CD14-positive monocyte (primary cell): ENCODE measurements at places on chromosomes 3 and 15.

DNA sequence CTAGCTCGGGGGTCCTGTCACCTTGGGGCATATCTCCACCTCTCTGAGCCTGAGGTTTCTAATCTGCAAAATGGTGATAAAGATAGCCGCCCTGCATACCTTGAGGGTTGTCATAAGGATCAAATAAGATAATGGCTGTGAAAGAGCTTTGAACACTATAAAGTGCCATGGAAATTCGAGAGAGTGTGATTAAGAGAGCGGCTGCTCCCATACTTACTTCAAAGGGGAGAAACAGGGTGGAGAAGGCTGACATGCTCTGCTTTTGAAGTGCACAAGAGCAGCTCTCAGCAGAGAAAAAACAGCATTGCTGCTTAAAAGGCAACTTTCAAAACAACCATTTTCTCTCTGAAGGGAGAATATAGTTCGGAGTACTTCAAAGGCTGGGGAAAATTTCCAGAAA lies 529.2 kb downstream of the EPHB1 start:
- DNase-seq, result no peak

GRCh38 chr3:194687638-194688199 lies 2.0 kb downstream of the FAM43A start:
- DNase-seq, result peak; percentile 65

GRCh38 chr15:76979996-76980520 lies 14.9 kb upstream of the PSTPIP1 start:
- DNase-seq, result no peak

DNA sequence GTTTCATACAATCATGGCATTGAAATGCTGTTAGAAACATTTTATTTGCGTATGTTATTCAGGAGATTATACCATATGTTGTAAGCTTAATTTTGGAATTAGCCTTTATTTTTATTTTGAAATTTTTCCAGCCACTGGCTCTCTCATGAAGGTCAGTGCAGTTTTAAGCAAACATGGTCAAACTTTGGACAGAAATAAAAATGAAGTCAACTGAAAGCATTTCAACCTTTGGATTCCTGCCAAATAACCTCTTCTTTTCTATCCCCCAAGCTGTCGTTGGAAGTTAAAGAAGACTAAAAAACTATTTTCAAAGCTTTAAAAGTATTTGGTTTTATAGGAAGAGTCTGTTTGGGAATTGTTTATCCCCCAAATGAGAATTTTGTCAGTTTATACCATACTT lies 846.6 kb downstream of the MCTP2 start:
- no peak for DNase-seq

DNA sequence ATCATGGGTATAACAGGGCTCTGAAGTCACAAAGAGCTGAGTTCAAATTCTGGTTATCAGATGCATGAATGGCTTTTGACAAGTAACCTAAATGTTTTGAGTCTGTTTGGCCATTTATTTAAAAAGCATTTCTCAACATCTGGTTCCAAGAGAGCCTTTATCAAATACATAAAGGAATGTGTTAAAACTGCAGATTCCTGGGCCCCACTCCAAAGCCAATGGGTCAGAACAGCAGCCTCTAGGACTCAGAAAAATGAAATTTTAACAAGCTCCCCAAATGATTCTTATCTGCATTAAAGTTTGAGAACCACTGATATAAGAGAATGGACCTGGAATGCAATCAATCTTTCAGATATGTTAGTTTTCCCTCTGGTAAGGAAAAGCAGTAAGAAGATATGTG lies 3.4 kb downstream of the B4GALT4 start:
- DNase-seq, result no peak

- no peak for DNase-seq
Measured at GRCh38 chr3:83953417-83954089, 1005.2 kb upstream of the CADM2 start.

DNA sequence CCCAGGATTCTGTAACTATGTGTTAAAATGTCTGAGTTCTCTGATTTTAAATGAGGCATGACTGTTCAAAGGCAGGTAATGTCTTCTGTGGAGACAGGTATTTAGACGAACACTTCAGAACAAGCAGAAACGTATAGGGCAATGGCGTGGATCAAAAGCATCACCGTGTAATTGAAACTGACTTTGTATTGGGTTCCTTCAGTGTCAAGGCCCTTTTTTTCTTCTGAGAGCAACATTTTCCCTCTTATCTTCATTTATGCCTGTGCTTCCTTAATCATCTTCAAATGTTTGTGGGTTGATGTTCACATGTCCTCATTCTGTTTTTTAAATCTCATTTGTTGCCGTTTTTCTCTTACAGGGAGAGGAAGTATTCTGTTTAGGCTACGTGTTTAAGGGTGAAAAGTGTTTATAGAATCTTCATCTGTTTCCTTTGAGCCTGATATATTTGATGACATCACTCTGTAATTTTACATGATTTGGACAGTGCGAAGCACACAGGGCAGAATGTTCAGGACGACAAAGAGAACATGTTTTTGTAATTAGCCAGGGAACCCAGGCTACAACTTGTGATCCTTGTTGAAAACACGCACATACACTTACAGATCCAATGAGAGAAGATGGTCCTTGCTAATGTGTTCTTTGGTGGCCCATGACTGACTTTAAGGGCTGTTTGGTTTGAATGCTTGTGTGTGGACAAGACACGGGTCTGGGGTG lies 196.0 kb downstream of the LRTM1 start:
- DNase-seq, result no peak

- DNase-seq, result peak; percentile 26
Measured at GRCh38 chr15:28975766-28976179, 90.0 kb downstream of the APBA2 start.

- no peak for DNase-seq
Measured at GRCh38 chr15:95522533-95522932, 808.0 kb upstream of the NR2F2 start.

- no peak for DNase-seq
Measured at GRCh38 chr3:42052484-42053351, 38.4 kb upstream of the TRAK1 start.

DNA sequence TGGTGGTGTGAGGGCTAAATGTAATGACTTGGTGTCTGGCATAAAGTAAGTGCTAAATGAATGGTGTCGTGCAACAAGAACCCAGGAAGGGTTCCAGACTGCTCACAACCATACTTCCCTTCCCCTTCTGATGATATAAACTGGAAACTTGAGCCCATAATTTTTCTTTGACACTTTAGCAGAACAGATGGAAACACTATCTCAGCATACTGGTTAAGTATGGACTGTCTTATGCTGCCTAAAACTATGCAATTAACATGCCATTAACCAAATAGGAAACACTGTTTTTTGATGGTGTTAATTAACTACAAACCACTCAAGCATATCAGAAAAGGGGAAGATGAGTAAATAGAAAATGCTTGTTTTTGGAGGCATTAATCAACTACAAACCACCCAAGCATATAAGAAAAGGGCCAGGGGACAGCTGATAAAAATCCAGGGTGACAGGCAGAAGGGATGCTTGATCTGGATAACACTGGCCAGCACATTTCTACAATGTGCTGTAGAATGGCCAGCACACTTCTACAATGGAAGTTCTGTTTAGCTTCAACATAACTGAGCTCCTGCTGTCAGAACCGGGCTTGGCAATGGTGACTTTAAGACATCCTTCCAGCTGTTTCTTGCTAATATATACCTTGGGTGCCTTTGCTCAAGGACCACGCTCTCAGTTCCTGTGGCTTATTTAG lies 85.5 kb upstream of the FAM3D start:
- DNase-seq, result no peak
